ENCODE measurements at places on chromosomes 3 and 15. TPM values are rescaled to one million over a fixed set of nuclear protein-coding genes. Genes with fewer than 3 reads are reported as not detected.
A peak's percentile ranks its signal among the peaks of the same experiment; 100 is the strongest.

DNA sequence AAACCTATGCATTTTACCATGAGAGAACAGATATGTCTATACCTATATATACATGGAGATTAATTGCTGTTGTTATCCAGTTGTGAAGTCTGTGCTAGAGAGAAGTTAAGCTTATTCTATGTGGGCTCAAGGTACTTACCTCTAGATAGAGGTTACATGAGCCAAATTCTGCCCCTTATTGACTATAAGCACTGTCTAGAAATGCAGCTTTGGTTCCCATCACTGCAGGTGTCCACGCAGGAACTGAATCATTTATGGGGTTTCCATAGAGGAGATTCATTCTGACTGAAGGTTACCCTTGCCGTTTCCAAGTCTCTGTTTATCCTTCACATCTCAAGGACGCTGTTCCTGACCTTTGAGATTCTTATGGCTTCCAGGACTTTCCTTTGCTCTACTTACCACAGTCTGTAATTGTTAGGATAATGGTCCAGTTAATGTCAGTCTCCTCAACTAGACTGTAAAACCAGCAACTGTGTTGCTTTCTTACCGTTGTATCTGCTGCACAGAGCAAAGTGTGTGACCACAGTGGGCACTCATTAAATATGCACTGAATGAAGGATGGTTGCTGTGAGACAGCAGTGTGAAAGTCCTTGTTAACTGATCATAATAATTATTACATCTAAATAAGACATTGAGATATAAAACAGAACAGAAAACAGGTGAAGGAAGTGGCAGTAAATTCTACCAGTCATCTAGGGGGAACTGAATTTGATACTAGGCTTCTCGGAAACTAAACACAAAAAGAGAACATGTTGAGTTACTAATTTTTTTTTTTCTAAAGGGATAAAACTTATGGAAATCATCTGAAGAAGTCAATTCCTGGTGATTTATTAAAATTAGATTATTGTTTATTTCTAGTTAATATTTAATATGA is 44.0 kb upstream of the BCL6 start:
- no peaks in the 10 kb centered on the region for H3K4me1 ChIP-seq
- no peaks in the 10 kb centered on the region for H3K36me3 ChIP-seq
- H3K4me3 ChIP-seq: no peak overlapping the region
- H3K27ac ChIP-seq: no peak overlapping the region

DNA sequence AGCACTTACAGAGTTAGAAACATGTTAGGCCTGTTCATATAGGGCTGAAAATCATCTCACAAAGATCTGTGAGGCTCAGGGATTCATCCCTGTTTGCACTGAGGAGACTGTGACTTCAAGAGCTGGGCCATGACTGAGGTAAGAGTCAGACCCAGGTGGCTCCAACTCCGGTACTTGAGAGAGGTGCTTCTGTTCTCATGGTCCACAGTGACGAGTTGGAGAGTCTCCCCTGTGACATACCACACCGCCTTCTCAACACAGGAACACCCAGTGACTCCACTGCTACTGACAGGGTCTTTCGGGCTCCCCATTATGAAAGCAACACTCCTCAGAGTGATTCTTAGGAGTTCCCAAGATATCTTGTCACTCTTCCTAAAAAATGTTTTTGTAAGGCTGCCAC is 27.4 kb downstream of the FSTL1 start:
- peaks cover 100% of the 10 kb centered on the region for H3K4me1 ChIP-seq
- peaks cover 1% of the 10 kb centered on the region for H3K36me3 ChIP-seq

- no peak for DNase-seq
- peak overlapping the region; percentile 92 for H3K4me3 ChIP-seq
- peak overlapping the region; percentile 97 for H3K27ac ChIP-seq
- H3K27me3 ChIP-seq: no peaks in the 10 kb centered on the region
- H3K4me1 ChIP-seq: peaks cover 16% of the 10 kb centered on the region
These were observed 570 bp upstream of the NEDD4 start for GRCh38 chr15:55993804-55994560.

- H3K27ac ChIP-seq: no peak overlapping the region
- no peak overlapping the region for H3K4me3 ChIP-seq
- no peaks in the 10 kb centered on the region for H3K4me1 ChIP-seq
- DNase-seq: no peak
- no peaks in the 10 kb centered on the region for H3K27me3 ChIP-seq
These were observed 660.9 kb upstream of the CBLB start for GRCh38 chr3:106529738-106530137.

DNA sequence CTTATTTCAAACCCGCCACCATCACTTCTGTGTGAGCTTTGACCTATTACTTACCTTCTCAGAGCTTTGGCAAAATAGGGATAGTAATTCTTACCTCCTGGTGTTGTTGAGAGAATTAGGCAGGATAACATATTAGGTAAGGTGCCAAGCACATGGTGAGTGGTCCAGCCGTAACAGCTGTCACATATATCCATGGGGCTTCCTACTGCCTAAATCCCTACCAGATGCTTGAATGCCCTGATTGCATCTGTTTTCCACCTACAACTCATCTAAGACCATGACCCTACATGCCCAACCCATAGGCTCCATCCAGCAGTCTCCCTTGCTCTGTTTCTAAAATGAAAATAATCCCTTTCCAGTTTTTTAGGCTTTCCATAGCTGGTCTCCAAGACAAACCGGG is 162.3 kb upstream of the NR2E3 start:
- no peaks in the 10 kb centered on the region for H3K27me3 ChIP-seq
- H3K4me3 ChIP-seq: no peak overlapping the region
- DNase-seq: no peak
- H3K4me1 ChIP-seq: no peaks in the 10 kb centered on the region
- H3K36me3 ChIP-seq: no peaks in the 10 kb centered on the region

- peak overlapping the region; percentile 45 for H3K27ac ChIP-seq
- no peaks in the 10 kb centered on the region for H3K36me3 ChIP-seq
These were observed 378.1 kb downstream of the NSUN3 start for GRCh38 chr3:94440767-94441493.

DNA sequence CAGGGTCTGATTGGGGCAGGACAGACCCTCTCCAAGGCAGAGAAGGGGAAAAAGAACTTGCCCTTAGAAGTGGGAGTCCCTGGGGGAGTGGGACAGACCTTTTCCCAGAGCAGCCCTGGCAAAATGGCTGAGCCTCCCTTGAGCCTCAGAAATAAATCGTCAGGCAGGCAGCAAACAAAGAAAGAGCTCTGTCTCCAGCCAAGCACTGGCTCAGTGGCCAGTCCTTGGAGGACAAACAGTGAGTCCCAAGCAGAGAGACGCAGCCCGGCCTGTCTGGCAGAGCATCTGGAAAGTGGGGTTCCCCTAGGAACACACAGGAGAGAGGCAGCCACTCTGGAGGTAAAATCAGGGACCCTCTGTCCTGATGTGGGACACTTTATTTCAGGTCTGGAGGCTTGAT is 1.8 kb downstream of the SLC6A1 start:
- peaks cover 37% of the 10 kb centered on the region for H3K27me3 ChIP-seq
- H3K4me3 ChIP-seq: no peak overlapping the region
- DNase-seq: no peak

DNA sequence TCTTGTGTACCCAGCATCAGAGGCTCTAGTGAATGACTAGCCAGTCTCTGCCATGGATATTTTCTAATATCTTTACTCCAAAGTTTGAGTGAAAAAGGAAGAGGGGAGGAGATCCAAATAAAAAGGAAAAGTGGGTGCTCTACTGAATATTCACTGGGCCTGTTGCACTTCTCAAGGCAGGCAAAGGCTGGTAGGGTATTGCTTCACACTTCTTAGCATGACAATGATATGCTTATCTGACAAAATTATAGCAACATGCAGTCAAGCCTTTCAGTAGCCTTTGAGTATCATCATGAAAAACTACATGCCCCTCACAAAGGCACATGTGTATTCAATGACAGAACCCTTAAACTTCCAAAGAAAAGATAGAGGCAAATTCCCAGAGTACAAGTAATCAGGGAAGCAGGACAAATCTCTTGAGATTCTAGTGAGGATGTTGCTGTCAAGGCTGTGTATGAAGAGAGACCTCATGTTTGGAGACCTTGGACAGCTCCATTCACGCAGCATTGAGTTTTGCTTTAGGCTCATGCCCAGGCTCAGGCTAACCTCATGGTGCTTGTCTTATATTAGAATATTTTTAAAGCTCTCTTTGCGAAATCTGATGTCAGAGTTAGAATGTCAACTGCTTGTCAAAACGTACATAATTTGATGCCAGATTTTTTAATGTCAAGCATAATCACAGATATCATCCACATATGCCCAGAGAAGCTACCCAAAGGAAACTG is 506.9 kb downstream of the OCA2 start:
- DNase-seq: no peak
- H3K36me3 ChIP-seq: no peaks in the 10 kb centered on the region

DNA sequence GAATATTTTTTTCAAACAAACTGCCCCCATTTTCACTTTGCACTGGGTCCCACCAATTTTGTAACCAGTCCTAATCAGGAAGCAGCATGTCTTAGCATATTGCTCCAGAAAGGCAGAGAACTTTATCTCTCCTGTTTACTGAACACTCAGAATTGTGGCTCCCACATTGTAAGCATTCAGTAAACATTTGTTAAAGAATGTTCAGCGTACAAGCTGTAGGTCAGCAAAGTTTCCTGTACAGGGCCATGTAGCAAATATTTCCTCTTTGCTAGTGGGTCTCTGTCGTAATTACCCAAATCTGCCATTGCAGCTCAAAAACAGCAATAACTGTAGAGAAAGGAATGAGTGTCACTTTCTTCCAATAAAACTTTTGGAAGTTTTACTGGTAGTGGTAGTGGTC is 393.3 kb downstream of the GRM7 start:
- H3K4me3 ChIP-seq: no peak overlapping the region
- DNase-seq: no peak
- H3K27me3 ChIP-seq: no peaks in the 10 kb centered on the region
- no peaks in the 10 kb centered on the region for H3K36me3 ChIP-seq
- H3K4me1 ChIP-seq: no peaks in the 10 kb centered on the region

DNA sequence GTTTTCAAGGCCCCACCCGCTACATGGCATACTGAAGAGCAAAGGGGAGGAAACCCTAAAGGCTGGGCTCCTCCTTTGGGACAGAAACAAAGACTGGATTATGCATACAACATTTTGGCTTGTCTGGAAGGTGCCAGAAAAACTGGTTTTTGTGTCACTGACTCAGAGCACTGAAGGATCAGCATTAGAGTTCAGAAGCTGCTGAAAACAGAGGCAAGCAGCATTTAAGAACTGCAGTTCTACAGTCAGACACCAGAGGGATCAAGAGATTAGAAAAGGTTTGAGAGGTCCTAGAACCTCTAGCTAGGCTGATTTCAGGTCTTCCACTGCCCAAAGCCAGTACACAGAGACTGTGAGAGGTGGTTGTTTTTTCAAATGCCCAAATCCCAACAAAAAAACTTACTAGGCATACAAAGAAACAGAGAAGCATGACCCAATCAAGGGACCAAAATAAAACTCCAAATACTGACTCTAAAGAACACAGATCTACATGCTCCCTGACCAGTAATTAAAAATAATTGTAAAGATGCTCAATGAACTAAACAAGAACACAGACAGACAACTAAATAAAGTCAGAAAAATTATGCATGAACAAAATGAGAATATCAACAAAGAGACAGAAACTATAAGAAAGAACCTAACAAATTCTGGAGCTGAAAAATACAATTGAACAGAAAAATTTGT is 91.2 kb downstream of the SENP2 start:
- no peak overlapping the region for H3K27ac ChIP-seq
- no peak for DNase-seq
- H3K4me3 ChIP-seq: no peak overlapping the region
- H3K36me3 ChIP-seq: no peaks in the 10 kb centered on the region
- no peaks in the 10 kb centered on the region for H3K4me1 ChIP-seq

DNA sequence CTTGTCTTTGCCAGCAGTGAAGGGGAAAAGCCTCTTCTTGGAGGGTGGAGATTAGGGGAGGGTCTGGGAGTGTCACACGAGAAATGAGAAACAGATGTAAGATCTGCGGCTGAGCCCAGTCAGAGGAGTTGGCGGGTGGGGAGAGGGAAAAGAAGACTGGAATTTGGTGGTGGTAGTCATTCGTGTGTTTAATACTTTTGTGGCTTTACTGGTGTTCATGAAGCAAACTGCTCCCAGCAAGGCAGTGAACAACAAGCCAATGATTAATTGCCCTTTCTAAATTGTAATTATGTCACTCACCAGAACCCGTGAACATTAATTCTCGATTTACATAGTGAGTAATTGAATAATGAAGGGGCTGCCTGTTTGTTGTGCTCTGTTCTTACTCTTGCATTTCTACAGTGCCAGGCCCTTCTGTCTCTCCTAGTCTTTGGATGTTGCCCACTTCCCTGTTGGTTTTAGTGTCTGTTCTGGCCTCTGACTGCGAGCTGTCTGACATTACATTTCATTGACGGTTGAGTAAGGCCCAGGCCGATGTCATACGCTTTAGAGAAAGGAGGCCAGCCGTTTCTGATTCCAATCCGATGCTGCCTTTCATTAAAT is 78.0 kb downstream of the CHCHD6 start:
- no peak for DNase-seq
- no peak overlapping the region for H3K27ac ChIP-seq
- H3K36me3 ChIP-seq: no peaks in the 10 kb centered on the region
- H3K4me3 ChIP-seq: no peak overlapping the region

Gene ECE2
- 1.1 TPM for total RNA-seq

Gene TPRG1
- total RNA-seq: 3.2 TPM

Gene SELENOS
- 40.5 TPM for total RNA-seq

Gene IL5RA
- not detected for total RNA-seq

All from sigmoid colon (tissue), 7 donors.